Activated CD4-positive, alpha-beta memory T cell treated with anti-CD3 and anti-CD28 coated beads, Interleukin-2, amount 10 ng/mL, durations not matched to agents 7 days and 5 days (primary cell): ENCODE measurements at places on chromosomes 7 and 10.

DNA sequence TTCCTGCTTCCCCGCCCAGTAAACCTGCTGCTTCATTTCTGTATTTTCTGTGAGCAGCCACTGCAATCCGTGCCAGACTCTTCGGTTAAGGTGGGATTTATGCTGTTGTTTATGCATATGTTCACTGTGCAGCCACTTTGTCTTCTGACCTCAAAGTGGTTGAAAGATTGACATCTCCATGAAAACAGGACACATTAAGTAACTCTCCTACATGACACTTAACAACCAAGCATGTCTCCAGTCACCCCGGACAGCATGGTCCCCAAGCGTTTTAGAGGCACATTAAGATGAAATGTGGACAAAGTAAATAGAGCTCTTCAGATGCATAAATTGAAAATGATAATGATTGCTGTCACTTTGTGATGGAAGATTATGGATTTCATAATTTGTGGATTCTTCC, 421.3 kb downstream of the GFRA1 start:
- DNase-seq, result no peak
- H3K27ac ChIP-seq, result no peak overlapping the region
- H3K36me3 ChIP-seq, result no peaks in the 10 kb centered on the region
- H3K27me3 ChIP-seq, result no peaks in the 10 kb centered on the region

- DNase-seq, result no peak
- no peak overlapping the region for H3K4me3 ChIP-seq
- peaks cover 74% of the 10 kb centered on the region for H3K36me3 ChIP-seq
- no peaks in the 10 kb centered on the region for H3K27me3 ChIP-seq
Measured at GRCh38 chr7:98949336-98950044, 71.2 kb downstream of the TRRAP start.

DNA sequence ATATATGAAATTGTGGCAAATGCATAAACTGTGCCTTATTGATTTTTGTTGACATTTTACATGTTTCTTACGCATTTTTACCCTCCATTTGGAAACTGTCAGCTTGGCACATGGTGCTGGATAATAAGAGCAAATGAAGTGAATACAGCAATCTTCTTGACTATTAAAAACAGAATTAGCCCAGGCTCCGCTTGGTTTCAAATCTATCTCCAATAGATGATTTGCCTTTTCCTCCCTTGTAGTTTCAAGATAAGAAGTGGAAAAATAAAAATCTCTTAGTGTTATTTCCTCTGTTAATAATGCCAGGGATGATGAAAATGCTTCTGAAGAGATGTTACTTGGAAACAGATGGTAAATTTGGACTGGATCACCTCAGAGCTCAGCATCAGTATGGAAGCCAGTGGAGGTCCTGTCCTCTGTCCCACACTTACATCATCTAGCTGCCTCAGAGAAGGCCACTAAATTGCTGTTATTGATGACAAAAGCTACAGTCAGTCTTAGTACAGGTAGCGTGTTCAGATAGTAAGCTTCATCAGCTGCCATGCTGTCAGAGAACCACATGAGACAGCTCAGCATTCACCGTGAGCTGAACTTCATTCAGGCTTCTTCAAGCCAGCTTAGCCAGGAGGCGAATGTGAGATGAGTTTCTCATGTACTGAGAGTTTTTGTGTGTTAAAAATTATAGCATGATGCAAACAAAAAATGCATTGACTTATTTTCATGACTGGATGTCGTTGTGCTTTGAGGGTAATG, 246.8 kb downstream of the CELF2 start:
- H3K36me3 ChIP-seq, result peaks cover 95% of the 10 kb centered on the region
- peaks cover 74% of the 10 kb centered on the region for H3K4me1 ChIP-seq
- no peaks in the 10 kb centered on the region for H3K27me3 ChIP-seq
- DNase-seq, result no peak

- H3K27ac ChIP-seq, result no peak overlapping the region
- H3K4me3 ChIP-seq, result no peak overlapping the region
- H3K4me1 ChIP-seq, result no peaks in the 10 kb centered on the region
- no peak for DNase-seq
- peaks cover 65% of the 10 kb centered on the region for H3K36me3 ChIP-seq
Measured at GRCh38 chr7:107694386-107694785, 33.8 kb downstream of the SLC26A4 start.

GRCh38 chr10:12238821-12239220, 42.8 kb downstream of the CDC123 start:
- H3K27ac ChIP-seq, result no peak overlapping the region
- peaks cover 69% of the 10 kb centered on the region for H3K36me3 ChIP-seq
- no peak for DNase-seq
- H3K4me1 ChIP-seq, result peaks cover 27% of the 10 kb centered on the region
- no peak overlapping the region for H3K4me3 ChIP-seq

DNA sequence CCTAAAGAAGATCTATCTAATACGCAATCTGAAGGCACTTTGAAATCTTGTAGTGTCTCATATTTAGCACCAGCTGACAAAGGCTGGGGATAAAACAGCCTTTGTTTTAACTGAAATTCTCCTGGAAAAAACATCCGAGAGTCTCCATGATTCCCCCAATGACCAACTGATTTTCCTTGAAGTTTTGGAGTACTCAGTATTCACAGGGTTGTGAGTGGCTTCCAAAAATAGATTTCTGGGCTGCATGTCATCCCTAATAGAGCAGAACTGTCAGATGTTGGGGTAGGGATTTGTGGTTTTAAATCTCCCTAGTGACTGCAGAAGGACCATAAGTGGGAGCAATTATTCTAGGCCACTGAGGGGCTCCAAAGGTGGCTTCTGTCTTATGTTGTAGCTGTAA, 206.4 kb downstream of the TAX1BP1 start:
- no peak overlapping the region for H3K4me3 ChIP-seq
- H3K36me3 ChIP-seq, result no peaks in the 10 kb centered on the region
- no peaks in the 10 kb centered on the region for H3K4me1 ChIP-seq

- no peaks in the 10 kb centered on the region for H3K27me3 ChIP-seq
- H3K36me3 ChIP-seq, result no peaks in the 10 kb centered on the region
- peaks cover 34% of the 10 kb centered on the region for H3K4me1 ChIP-seq
- H3K4me3 ChIP-seq, result peak overlapping the region; percentile 30
- H3K27ac ChIP-seq, result peak overlapping the region; percentile 72
Measured at GRCh38 chr7:102306916-102307677, 20.4 kb downstream of the SH2B2 start.

GRCh38 chr10:120145107-120145506, 252.6 kb downstream of the SEC23IP start:
- no peak overlapping the region for H3K27ac ChIP-seq
- H3K27me3 ChIP-seq, result no peaks in the 10 kb centered on the region

DNA sequence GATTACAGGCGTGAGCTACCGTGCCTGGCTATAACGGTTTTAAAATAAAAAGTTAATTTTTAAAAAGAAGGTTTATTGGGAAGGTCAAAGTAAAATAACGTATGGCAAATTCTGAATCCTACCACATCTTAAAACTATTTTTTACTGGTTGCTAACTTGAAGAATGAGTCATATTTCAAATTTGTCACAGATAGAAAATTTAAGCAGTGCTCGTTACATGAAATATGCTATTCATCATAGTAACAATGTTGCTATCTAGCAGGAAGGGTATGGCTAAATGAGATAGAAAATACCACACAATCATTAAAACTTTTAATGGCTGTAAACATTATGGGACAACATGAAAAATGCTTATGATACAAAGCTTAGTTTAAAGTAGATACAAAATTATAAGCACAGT, 500.5 kb downstream of the PHTF2 start:
- no peaks in the 10 kb centered on the region for H3K27me3 ChIP-seq
- no peak for DNase-seq
- no peaks in the 10 kb centered on the region for H3K4me1 ChIP-seq
- no peaks in the 10 kb centered on the region for H3K36me3 ChIP-seq
- H3K27ac ChIP-seq, result no peak overlapping the region

GRCh38 chr10:19628767-19629560, 187.3 kb upstream of the PLXDC2 start:
- H3K27ac ChIP-seq, result no peak overlapping the region
- no peaks in the 10 kb centered on the region for H3K36me3 ChIP-seq
- no peak overlapping the region for H3K4me3 ChIP-seq
- no peaks in the 10 kb centered on the region for H3K27me3 ChIP-seq
- DNase-seq, result no peak
- H3K4me1 ChIP-seq, result no peaks in the 10 kb centered on the region

GRCh38 chr10:18364987-18365775, 225.0 kb downstream of the CACNB2 start:
- H3K4me3 ChIP-seq, result no peak overlapping the region
